ENCODE measurements at places on chromosomes 13 and 19. TPM values are rescaled to one million over a fixed set of nuclear protein-coding genes. Genes with fewer than 3 reads are reported as not detected.
A peak's percentile ranks its signal among the peaks of the same experiment; 100 is the strongest.

CATSPERD gene
- not detected for total RNA-seq

CEACAM3 gene
- not detected for total RNA-seq

UBE2L5 gene
- not detected for total RNA-seq

PLPP2 gene
- 8.4 TPM for total RNA-seq

- H3K4me3 ChIP-seq: peak overlapping the region; percentile 39
- H3K27ac ChIP-seq: peak overlapping the region; percentile 97
- no peaks in the 10 kb centered on the region for H3K36me3 ChIP-seq
These were observed 286.5 kb downstream of the MYO16 start for GRCh38 chr13:108915634-108916512.

ZNF567 gene
- 11.0 TPM for total RNA-seq

CYP4F8 gene
- total RNA-seq: not detected

GRCh38 chr13:28056426-28056825 lies 44.0 kb downstream of the FLT3 start:
- peaks cover 9% of the 10 kb centered on the region for H3K27me3 ChIP-seq
- DNase-seq: no peak
- no peak overlapping the region for H3K27ac ChIP-seq
- H3K4me3 ChIP-seq: no peak overlapping the region
- H3K4me1 ChIP-seq: peaks cover 4% of the 10 kb centered on the region

DNA sequence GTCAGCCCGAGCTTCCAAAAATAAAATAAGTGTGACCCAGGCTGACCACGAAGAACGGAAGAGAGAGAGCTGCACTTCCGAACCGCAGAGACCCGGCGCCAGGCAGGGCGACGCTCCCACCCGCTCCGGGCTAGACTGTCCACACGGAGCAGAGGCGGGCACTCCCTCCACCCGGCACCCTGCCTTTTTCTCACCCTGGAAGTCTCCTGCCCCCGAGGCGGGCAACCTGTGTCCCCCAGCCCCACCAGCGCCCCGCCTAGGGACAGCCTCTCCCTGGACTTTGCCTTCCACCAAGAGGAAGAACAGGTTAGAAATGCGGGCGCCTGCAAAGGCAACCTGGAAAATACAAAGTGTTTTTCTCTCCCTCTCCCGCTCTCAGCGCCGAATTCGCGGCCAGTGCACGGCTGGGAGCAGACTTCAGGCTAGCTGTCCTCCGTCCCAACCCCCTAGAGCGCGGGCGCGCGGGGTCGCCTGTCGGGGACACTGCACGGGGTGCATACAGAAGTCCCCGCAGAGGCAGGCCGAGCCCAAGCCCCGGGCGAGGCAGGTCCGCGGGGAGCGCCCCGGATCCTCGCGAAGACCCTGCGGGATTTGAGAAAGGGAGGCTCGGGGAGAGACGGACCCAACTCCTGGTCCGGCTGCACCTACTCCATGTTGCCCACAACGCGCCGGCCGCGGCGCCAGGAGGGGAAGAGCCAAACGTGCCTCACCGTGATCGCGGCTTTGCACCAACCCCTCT lies 845 bp downstream of the SPRY2 start:
- no peaks in the 10 kb centered on the region for H3K27me3 ChIP-seq
- peaks cover 52% of the 10 kb centered on the region for H3K4me1 ChIP-seq
- no peak overlapping the region for H3K27ac ChIP-seq

- no peak overlapping the region for H3K4me3 ChIP-seq
- H3K27me3 ChIP-seq: no peaks in the 10 kb centered on the region
- H3K4me1 ChIP-seq: peaks cover 4% of the 10 kb centered on the region
- DNase-seq: no peak
These were observed 113.1 kb downstream of the PCDH9 start for GRCh38 chr13:67117010-67117550.
